Effector memory CD8-positive, alpha-beta T cell (primary cell): ENCODE measurements at places on chromosomes 1 and 21.

DNA sequence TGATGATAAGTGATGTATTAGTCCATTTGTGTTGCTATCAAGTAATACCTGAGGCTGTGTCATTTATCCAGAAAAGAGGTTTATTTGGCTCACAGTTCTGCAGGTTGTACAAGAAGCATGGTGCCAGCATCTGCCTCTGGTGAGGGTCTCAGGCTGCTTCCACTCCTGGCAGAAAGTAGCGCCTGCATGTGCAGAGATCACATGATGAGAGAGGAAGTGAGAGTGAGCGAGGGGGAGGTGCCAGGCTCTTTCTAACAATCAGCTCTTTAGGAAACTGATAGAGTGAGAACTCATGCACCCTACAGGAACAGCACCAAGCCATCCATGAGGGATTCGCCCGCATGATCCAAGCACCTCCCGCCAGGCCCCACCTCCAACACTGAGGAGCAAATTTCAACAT, 2.2 kb upstream of the FHAD1 start:
- no peak overlapping the region for H3K27ac ChIP-seq
- DNase-seq = no peak
- peaks cover 26% of the 10 kb centered on the region for H3K4me1 ChIP-seq
- no peak overlapping the region for H3K4me3 ChIP-seq
- peaks cover 14% of the 10 kb centered on the region for H3K36me3 ChIP-seq

- no peaks in the 10 kb centered on the region for H3K36me3 ChIP-seq
- no peaks in the 10 kb centered on the region for H3K4me1 ChIP-seq
- H3K27me3 ChIP-seq = no peaks in the 10 kb centered on the region
- H3K27ac ChIP-seq = no peak overlapping the region
- H3K4me3 ChIP-seq = no peak overlapping the region
- no peak for DNase-seq
These were observed 138.4 kb upstream of the TIAM1 start for GRCh38 chr21:31482460-31482859.

- H3K27me3 ChIP-seq = peaks cover 58% of the 10 kb centered on the region
- H3K4me1 ChIP-seq = peaks cover 9% of the 10 kb centered on the region
- H3K4me3 ChIP-seq = no peak overlapping the region
- no peak overlapping the region for H3K27ac ChIP-seq
These were observed 2.9 kb downstream of the PGBD5 start for GRCh38 chr1:230423261-230423660.

- H3K36me3 ChIP-seq = no peaks in the 10 kb centered on the region
- H3K27me3 ChIP-seq = no peaks in the 10 kb centered on the region
- no peaks in the 10 kb centered on the region for H3K4me1 ChIP-seq
- H3K27ac ChIP-seq = no peak overlapping the region
These were observed 122.8 kb upstream of the APP start for GRCh38 chr21:26293141-26293946.

DNA sequence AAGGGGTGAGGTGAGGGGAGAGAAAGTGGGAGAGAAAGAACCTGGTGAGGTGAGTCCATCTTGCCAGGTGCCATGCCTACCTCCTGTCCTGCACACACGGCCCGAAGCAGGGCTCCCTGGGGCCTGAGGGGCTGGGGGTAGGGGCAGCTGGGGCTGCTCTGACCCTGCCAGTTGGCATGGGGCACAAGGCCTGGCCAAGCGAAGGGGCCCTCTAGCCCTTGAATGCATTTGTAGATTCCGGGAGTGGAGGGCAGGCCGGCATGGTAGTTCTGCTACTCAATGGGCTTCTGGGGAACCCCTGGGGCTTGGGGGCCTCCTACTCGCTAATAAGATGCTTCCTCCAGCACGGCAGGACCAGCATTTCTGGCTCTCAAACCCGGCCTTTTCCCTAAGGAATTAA, 3.6 kb upstream of the PRDM16 start:
- H3K27me3 ChIP-seq = peaks cover 7% of the 10 kb centered on the region
- H3K4me1 ChIP-seq = no peaks in the 10 kb centered on the region
- no peak overlapping the region for H3K27ac ChIP-seq
- H3K36me3 ChIP-seq = no peaks in the 10 kb centered on the region
- no peak for DNase-seq

DNA sequence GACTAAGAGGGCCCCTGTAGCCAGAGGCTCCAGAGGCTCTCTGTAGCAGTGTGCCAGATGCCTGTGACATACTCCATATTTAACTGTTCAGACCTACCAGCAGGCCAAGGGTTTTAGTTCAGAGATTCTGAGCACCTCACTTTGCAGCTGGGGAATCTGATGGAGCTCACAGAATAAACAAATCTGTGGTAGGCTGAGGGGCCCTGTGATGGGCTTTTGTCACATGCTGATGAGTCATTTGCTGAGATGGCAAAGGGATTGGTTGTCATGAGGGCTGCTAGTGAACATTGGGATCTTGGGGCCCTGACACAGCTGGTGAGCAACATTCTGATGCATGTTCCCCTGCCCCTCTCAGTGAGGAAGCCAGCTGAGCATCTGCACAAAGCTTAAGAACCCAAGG, 482.2 kb downstream of the CAMTA1 start:
- no peaks in the 10 kb centered on the region for H3K36me3 ChIP-seq
- H3K4me3 ChIP-seq = no peak overlapping the region
- no peaks in the 10 kb centered on the region for H3K4me1 ChIP-seq
- no peak for DNase-seq
- no peak overlapping the region for H3K27ac ChIP-seq

DNA sequence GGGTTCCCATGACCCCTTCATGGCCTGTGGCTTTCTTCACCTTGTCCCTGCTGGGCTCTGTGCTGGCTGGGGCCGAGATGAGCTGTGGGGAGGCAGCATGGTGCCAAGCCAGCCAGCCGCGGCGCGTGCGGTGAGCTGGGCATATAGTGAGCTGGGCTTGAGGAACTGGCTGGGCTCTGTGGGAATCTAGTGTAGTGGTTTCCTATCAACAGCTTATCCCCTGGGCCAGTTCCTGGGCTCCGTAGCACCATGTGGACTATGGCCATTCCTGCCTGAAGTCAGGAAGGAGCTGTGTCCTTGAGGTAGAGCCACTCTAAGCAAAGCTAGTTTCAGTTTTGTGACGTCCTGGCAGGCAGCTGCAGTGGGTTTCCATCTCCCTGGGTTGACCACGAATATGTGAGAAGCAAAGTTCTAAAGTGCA, 1.8 kb downstream of the NCMAP start:
- H3K27ac ChIP-seq = no peak overlapping the region
- H3K36me3 ChIP-seq = peaks cover 11% of the 10 kb centered on the region
- no peak overlapping the region for H3K4me3 ChIP-seq
- peaks cover 9% of the 10 kb centered on the region for H3K4me1 ChIP-seq

DNA sequence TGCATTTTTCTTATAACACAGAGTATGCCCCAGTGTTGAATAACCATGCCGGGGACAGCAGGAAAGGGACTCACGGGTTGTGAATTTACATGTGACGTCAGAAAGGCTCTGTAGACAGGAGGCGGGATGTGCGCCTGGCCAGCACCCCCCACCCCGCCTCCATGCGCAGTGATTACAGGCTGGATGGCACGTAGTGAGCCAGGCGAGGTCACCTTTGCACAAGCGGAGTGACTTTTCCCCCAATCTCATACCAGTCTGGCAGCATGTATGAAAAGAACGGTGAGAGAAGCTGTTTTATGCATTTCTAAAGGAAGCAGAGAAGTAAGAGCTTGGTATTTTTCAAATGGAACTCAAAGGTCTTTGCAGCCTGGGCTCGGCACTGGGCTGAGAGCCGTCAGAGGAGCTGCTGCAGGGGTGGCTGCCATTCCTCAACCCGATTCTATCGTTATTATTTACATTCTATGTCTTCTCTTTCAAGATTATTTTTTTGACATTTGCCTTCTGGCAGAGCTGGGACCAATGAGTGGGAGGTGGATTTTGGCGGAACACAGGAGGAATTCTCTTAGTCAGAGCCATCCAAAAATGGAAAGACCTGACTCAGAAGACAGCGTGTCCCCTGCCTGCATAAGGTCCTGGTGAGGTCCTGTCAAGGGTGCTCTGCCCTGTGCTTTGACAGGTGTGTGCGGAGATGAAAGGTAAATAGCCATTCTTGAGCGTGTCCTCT, 115.6 kb upstream of the SLC45A1 start:
- no peaks in the 10 kb centered on the region for H3K36me3 ChIP-seq
- peaks cover 15% of the 10 kb centered on the region for H3K4me1 ChIP-seq
- peaks cover 22% of the 10 kb centered on the region for H3K27me3 ChIP-seq
- no peak overlapping the region for H3K27ac ChIP-seq
